Activated T-cell treated with anti-CD3 and anti-CD28 coated beads, Interleukin-2, amount 50 U/mL, for 1 hour (primary cell): ENCODE measurements at places on chromosomes 11 and 22.
A peak's percentile ranks its signal among the peaks of the same experiment; 100 is the strongest.

- no peak for DNase-seq
Measured at GRCh38 chr11:44573333-44573732, 7.9 kb downstream of the CD82 start.

DNA sequence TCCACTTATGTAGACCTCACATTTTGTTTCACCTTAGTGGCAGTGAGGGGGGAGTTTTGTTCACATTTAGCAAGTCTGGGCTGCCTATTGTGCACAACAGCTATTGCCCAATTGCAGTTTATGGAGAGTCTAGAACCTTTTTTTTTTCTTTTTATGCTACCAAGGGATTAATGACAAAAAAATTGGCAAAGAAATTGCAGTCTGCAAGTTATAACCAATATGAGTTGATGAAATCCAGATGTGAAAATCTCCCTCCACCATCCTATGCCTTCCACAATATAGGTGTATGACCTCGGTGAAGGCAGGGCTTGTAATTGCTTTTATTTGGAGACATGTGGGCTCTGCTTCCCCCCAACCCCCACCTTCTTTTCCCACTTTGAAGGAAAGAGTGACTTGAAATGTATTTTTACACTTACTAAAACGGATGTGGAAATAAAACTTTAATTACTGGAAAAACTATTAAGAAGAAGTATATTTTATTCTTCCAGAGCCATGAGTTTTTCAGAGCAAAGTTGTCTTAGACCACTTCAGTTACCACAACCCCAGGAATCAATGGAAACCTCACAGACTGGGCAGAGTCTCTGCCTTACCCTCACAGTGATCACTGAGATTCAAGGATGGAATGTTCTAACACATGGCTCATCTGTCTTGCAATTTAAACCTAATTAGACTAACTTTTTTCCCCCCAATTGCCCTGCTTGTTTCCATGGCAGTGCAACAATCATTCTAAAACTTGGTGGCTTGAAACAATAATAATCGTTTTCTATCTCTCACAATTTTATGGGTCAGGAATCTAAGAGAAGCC, 120.8 kb upstream of the SLC5A12 start:
- no peak for DNase-seq

DNA sequence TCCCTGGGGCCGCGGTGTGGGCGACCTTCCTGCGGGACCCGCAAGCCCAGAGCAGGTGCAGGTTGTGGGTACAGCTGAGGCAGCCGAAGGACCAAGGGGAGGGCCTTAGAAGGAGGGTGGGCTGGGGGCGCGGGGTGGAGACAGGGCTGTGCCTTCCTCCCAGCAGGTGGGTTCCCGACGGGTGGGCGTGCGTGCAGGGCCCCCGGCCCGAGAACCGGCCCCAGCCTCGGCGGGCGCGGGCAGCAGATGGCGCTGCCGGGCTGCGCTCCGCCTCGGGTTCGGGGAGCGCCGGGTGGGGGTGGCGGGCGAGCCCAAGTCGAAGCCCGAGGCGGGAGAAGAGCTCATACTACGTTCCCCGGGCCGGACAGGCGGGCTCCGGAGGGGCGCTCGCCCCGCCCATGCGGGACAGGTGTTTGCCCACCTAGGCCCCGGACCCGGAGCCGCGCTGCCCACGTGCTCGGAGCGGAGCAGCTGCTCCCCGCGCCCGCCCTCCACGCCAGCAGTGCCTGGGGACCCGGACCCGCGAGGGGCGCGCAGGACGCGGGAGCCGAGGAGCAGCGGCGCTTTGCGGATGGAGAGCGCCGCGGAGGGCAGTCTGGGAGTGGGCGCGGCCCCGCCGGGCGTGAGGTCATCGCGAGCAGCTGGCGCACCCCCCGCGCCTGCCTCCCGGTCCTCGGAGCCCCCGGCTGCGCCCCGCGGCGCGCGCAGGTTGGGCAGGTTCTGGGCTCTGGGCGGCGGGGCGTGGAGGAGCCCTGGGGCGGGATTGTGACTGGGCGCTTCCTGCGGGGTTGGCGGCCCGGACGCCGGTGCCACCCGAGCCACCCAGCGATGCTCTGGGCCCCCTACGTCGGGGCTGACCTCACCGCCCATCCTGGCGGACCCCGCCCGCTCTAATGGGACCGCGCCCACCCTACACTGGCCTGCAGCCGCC, 25.3 kb downstream of the DUSP8 start:
- peak; percentile 70 for DNase-seq

GRCh38 chr11:109706945-109707344, 285.0 kb downstream of the C11orf87 start:
- DNase-seq = no peak

DNA sequence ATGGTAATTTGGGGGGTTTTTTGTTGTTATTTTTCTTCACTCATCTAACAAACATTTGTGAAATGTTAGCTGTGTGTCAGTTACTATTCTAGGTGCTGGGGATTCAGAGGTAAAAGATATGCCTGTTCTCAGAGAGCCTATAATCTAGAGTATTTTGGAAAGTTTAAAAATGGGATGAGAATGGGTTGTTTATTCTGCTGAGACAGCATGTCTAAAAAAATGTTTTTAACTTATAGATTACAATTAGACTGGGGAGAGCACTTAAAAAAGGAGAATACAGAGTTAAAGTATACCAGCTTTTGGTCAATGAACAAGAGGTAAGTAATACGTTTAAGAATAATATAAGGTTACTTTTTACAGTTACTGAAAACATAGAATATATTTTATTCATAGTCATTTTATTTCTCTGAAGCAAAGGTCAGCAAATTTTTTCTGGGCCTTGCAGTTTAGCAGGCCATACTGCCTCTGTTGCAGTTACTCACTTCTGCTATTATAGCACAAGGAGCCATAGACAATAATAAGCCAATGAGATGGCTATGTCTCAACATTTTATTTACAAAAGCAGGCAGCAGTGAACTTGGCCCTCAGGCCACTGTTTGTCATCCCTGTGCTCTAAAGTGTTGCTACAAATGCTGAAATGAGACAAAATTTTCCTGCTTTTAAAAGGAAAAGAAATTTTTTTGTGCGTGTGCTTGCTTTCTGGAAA, 60.0 kb downstream of the DKK3 start:
- DNase-seq = no peak
